ENCODE measurements at places on chromosomes 16 and 17. TPM values are rescaled to one million over a fixed set of nuclear protein-coding genes. Genes with fewer than 3 reads are reported as not detected.

GRCh38 chr16:77711775-77712174 lies 10.5 kb upstream of the NUDT7 start:
- DNase-seq: no peak

DNA sequence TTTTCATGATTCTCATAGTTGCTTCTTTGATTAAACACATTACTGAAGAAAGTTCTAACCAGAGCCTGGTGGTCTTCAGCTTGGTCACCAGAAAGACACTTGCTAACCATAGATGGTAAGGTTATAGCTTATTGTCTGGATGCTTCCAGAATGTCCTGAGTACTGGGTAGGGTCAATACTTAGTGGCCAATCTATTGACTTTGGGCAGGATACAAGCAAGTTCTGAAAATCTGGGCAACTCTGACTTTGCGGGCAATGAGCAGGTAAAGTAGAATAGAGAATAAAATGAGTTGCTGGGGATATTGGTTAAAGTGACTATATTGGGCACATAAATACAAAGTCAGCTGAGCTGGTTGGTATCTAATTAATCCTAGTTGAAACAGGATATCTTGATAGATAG lies 63.0 kb downstream of the ABCA8 start:
- no peak for DNase-seq

GRCh38 chr17:61076621-61077031 lies 323.0 kb upstream of the TBX2 start:
- no peak for DNase-seq

DNA sequence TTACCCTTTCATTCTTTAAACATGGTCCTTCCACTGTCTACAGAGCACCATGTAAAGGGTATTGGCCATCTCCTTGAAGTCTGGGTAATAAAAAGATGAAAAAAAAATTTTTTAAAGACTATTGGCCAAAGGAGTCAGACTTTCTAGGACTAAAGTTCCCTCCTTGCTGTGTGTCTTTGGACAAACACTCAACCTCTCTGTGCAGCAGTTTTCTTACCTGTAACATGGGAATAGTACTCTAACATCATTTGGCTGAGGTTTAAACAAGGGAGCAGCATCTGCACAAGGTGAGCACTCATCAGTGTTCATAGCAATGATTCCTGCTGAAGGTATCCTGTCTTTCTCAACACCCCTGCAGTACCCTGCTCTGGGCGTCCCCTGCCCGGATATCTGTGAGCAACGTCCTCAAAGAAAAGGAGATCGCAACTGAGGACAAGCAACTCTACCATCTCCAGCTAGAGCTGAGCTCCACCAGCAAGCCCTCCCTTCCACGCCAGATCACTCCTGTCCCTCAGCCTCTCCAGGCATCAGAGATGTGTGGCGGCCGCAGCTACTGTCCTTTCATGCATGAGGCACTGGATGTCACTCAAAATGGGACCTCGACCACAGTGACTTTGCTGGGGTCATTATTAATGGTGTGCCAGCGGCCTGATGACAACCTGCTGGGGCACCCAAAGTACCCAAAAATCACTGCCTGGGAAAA lies 29.5 kb upstream of the RPH3AL start:
- no peak for DNase-seq

DNA sequence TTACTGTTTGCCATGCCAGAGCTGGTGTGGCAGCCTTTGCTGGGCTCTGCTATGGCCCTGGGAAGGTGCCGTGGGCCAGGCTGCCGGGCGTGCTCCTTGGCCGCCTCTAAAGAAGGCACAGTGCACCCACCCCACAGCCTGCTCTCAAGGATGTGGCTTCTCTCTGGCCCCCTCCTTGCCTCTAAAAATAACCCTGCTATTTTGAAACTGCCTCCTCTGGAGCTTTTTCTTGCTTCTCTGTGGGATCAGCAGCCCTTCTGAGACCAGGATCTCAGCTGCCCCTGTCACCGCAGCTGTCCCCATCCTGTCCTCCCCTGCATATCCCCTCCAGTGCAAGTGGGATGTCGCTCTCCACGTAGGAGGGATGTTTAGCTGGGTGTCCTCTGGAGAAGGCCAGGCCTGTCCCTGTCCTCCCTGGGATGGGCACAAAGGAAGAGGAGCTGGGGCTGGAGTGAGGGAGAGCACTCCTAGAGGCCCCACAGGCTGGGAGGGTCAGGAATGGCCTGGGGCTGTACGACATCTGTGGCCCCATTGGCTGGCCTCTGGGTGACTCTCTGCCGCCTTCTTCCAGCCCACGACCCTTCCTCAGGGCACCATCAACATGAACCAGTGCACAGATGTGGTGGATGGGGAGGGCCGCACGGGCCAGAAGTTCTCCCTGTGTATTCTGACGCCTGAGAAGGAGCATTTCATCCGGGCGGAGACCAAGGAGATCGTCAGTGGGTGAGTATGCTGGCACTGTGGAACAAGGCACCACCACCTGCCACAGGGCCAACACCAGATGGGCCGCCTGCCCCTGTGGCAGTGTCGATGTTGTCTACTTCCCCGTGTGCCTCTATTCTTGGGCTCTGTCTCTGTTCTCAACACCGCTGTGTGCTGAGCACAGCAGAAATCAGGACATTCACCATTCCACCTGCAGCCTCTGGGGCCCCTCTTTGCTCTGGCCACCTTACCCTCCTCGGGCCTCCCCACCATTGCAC lies 79.7 kb downstream of the PLD6 start:
- no peak for DNase-seq

Gene ZNF778
- 2.2 TPM for polyA plus RNA-seq

Gene PITPNM3
- 0.31 TPM for polyA plus RNA-seq

Gene PRAC1
- not detected for polyA plus RNA-seq

Measured in B cell (primary cell).